Stomach (tissue), 19 donors: ENCODE measurements at places on chromosomes 6 and 20.

DNA sequence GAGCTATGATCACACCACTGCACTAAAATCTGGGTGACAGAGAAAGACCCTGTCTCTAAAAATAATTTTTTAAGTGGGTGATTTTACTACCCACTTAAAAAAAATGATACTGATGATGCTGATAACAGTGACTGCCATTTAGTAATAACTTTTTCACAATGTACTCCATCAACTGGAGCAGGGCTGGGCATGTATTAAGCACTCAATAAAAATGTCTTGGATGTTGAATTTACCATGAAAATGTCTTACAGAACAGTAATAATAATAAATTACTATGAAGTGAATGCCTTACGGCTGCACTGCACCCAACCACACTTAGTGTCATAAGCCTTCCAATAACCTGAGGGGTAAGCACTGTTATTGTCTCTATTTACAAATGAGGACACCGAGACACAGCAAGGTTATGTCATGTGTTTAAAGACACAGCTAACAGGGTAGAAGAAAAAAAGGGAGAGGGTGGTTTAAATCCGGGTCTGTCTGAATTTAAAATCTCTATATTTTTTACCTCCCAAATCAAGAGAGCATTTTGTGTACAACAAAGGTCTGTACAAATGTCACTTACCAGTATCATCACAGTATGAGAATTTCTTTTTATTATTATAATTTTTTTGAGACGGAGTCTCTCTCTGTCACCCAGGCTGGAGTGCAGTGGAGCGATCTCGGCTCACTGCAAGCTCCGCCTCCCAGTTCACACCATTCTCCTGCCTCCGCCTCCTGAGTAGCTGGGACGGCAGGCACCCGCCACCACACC is 21.5 kb downstream of the RIMS4 start:
- DNase-seq = no peak

- no peak for DNase-seq
Observed at GRCh38 chr20:34445177-34446065, 70.8 kb upstream of the DYNLRB1 start.

DNA sequence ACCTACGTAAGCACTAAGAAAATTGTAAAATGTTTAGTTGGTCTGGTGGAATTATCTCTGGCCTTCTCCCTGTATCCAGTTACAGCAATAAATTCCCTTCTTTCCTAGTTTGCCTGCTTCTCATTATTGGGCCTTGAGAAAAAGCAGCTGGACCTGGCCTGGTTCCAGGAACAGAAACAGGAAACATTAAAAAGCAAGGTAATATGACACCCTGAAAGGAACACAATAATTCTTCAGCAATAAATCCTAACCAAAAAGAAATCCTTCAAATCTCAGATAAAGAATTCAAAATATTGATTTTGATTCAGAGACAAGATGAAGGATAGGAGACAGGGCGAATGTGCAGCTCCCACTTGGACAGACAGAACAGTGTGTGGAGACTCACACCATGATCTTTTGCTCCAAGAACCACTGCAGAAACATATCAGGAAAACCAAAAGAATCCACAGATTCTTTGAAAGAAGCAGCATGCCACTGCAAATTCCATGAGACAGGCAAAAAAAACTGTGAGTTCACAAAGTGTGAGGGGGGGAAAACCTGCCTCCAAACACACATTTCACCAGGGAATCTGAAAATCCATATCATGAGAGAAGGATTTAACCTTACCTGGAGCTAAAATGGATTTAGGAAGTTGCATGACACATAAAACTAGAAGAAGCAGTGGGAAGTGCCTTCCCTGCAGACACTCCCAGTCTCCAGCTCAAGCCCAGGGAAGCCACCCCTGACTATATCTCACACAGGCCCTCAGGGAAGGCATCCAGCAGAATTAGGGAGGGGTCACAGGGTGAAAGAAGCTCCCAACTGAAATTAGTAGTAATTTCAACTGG is 28.9 kb downstream of the TREM1 start:
- DNase-seq = peak; percentile 61

GRCh38 chr6:82493467-82493866 is 129.8 kb downstream of the TPBG start:
- no peak for DNase-seq

GRCh38 chr20:64246616-64247306 is 8.8 kb upstream of the PCMTD2 start:
- peak; percentile 11 for DNase-seq

- DNase-seq = peak; percentile 79
Observed at GRCh38 chr6:114342086-114342825, 567 bp downstream of the HS3ST5 start.

DNA sequence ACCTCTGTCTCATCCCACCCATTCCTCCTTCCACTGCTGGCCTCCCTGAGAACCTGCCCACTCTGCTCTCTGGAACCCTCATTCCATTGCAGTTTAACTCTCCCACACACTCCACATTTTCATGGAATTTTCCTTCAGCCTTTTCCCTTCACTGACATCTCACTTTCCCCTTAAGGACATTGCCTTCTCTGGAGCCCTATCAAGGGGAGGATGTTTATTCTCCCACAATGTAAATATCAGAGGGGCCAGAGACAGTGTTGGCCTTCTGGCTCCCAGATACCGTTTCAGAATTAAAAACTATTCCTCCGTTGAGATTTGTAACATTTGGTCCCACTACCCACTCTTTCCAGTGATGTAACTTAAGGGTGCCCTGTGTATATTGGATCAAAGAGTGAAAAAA is 199.5 kb upstream of the KCNK16 start:
- no peak for DNase-seq

GRCh38 chr6:27297857-27298730 is 14.0 kb downstream of the POM121L2 start:
- DNase-seq = no peak

DNA sequence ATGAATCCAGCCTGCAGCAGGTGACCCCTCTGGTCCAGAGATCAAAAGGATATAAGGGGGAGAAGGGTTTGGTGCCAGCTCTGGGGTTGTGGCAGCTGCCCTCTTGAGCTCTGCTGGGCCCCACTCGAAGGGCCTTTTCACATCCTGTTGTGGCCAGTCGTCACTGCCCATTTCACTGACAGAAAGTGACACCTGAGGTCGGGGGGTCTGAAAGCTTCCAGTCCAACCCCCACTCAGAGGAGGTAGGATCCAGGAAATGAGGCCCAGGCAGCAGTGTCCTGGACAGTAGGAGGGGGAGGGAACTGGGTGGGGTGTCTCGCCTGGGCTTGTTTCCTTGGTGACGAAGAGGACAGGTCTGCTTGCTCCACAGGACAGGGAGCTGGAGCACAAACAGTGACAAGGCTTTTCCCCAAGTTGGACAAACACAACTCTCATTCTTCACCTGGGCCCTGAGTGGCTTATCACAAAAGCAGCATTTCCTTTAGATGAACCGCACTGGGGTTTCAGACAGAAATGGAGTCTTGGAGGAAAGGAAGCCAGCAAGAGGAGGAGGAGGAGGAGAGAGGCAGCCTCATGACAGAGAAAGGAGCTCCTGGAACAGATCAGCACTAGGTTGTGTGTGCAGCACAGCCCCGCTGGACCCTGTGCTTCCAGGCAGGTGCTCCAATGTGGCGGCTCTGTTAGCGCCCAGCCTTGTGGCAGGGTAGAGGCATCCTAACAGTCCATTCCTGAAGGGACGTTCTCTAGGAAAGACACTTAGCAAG is 11.0 kb downstream of the FRS3 start:
- peak; percentile 76 for DNase-seq

DNA sequence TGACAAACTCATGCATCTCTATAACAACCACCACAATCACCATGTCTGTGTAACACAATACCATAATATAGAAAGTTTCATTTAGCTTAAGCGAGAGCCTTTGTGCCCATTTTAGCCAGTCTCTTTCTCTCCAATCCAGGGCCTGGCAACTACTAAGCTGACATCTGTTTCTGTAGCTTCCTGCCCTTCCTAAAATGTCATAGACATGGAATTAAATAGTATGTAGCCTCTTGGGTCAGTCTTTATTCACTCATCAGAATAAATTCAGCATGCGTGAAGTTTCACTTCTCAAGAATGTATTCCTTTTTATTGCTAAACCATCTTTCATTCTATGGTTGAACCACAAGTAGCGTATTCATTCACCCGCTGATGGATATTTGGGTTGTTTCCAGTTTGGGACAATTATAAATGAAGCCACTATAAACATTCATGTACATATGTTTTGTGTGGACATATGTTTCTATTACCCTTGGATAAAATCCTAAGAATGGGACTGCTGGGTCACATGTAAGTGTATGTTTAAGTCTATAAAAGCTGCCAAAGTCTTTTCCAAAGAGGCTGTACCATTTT is 1.7 kb upstream of the TREM2 start:
- DNase-seq = no peak

DNA sequence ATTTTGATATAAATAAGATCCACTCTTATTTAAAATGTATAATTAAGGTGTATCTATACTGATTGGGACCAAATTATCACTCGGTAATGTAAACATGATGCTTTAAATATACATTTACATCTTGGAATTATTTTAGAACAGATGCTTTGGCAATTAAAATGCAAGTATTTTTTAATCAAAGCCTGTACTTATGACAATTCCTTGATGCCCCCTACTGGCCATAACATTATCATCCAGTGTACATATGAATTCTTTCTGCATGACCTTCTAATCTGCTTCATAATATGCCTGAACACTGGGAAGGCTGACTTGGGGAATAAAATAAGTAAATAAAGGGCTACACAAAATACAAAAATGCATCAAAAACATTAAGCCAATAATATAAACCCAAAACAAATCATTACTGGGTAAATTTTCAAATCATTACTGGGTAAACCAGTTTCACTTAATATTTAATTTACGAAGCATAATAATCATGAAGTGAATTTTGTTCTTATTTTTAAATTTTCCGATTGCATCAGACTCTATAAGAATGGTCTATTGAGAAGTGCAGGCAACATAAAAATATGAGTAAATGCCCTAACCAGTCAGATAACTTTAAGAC is 65.1 kb downstream of the CGA start:
- peak; percentile 68 for DNase-seq

- no peak for DNase-seq
Observed at GRCh38 chr6:1027795-1028569, 283.9 kb upstream of the FOXQ1 start.

- DNase-seq = no peak
Observed at GRCh38 chr6:39322306-39322850, at the start of gene KCNK16. TSS of gene KCNK16 (minus strand) at chr6:39322702. CDS start at chr6:39322540, 162 bp downstream.
